B cell (primary cell): ENCODE measurements at places on chromosomes 11 and 22. TPM values are rescaled to one million over a fixed set of nuclear protein-coding genes. Genes with fewer than 3 reads are reported as not detected.

Gene ZNRF3
- polyA plus RNA-seq, result 0.16 and 0.21 TPM in 2 replicates

Gene MMP8
- not detected in 2 replicates for polyA plus RNA-seq

GRCh38 chr11:94060401-94060800 is 39.2 kb downstream of the HEPHL1 start:
- no peak for DNase-seq

GRCh38 chr22:17387356-17387755 is 18.1 kb downstream of the CECR2 start:
- no peak for DNase-seq

DNA sequence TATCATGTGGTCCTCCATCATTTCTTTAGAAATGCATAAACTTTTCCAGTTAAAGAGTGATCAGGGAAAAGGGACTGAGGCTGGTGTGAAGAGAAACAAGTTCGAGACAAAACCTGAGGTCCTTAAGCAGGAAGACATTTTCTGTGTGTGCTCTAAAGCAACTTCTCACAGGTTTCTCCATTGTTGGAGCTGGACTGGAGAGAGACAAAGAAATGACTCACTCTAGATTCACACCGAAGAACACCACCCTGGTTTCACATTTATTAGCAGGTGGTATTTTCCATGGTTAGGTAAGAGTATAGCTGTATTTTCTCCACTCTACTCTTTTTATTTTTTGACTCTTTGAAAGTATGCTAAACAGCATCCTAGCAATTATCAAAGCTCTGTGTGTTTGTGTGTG is 736.4 kb downstream of the KCNA4 start:
- DNase-seq, result no peak

Gene CPT1A
- 4.7 and 15.6 TPM in 2 replicates for polyA plus RNA-seq

DNA sequence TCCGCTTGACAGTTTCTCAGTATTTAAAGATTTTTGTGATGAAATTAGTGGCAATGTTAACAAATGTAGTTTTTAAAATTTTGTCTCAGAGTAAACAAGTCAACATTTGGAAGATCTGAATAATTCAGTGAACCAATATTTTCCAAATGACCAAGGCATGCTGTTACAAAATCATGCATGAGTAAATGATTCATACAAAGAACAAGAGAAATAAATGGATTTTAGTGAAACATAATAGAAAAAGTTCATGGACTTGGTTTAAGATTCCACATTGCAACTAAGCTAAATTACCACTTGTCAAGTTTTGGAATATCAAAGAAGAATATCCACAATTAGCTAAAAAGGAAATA is 125.7 kb upstream of the SNX19 start:
- no peak for DNase-seq

DNA sequence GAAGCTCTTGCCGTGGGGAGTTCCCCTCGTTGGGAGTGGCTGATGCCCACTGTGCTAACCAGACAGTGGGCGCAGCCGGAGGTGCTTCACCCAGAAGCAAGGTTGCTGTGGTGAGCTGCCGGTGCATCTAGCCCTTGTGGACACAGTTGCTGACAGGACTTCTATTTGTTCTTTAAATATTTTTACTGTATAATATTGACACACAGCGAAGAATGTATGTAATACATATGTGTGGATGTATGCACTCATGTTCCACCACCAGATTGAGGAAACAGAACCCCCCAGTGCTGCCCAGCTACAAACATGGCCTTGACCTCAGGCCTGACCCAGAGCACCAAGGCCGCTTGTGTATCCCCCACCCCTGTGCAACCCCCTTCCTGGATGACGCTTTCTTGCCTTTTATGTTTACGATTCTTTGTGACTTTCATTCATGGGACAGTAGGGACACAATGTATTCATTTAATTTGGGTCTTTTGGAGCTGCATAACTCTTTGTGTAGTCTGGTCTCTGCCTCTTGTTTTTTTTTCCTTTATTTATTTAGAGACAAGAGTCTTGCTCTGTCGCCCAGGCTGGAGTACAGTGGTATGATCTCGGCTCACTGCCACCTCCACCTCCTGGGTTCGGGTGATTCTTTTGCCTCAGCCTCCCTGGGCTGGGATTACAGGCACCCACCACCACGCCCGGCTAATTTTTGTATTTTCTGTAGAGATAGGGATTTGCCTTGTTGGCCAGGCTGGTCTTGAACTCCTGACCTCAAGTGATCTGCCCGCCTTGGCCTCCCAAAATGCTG is 132.6 kb downstream of the TBC1D22A start:
- no peak for DNase-seq

DNA sequence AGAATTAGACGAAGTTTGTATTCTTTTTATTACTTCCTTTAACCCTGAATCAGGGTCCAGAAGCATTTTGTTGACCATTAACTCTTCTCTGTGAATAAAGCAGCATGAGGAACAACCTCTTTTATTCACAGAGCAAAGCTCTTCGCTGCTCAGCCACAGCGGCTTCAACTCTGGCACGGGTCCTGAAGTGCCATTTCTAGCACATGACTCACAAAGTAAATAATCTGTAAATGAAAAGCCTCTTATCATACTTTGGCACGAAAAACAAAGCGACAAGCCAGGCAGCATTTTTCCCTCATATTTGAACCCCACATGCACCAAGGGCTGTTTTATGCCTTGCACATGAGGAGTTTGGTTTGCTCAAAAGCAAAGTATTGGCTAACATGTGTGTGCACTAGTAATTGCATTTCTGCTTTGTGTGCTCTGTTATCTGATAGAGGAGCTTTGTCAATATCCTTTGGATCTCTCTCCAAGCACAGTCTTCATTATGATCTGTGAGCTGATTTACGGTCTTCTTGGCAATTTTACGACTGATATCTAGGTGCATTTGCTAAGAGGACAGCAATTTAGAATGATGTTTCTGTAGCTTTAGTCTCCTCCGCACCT is 33.0 kb upstream of the APOBEC3A start:
- DNase-seq, result no peak

Gene CTTN
- 0.34 and 0.98 TPM in 2 replicates for polyA plus RNA-seq
